ENCODE measurements at places on chromosomes 12 and 14.

DNA sequence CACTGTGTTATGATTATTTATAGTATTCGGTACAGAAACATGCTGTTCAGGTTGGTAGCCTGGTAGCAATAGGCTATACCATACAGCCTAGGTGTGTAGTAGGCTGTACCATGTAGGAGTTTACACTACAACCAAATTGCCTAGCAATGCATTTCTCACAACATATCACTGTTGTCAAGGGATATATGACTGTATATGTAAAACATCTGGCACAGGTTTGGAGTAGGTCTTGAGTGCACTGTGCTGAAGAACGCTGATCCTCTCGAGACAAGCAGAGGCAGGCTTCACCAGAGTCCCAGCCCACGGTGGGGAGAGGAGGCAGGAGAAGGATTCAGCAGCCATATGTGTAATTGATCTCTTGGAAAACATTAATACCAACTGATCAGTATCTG, 15.0 kb upstream of the TBX5 start:
- no peak for DNase-seq

- DNase-seq = peak; percentile 2
Observed at GRCh38 chr14:30708157-30708556, 86.0 kb downstream of the SCFD1 start.

DNA sequence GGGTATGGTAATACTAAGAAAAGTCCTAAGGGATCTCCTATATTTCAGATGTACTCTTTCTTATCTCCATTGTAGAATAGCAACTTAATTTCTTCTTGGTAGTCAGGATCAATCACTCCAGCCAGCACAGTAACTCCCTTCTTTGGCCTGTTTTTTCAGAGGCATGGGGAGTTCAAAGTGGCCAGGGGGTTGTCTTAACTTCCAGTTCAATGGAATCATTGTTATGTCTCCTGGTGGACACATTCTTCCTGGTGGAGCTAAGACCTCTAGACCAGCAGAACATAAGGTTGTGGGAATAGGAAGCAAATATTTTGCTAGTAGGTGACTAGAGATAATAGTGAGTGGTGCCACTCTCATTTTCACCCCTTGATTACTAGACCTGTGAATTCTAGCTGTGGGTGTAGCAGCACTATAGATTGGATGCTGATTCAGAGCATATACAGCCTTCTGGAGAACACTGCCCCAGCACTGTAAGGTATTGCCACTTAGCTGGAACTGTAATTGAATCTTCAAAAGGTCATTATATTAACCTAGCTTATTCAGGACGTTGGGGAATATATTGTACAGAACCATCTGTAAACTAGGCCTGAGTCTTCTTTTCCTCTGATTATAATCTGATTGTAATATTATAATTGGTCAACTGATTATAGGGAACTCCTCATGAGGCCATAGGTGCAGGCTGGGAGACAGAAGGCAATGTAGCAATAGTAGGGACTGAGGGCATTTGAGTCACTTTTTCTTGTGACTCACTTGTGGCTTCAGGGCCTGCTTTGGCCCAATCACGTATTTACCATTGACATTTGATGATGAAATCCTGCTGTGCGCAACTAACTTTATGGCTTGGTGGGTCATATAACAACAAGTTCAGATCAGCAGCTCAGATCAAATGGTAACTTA, 60.2 kb upstream of the ATP2B1 start:
- DNase-seq = peak; percentile 99

DNA sequence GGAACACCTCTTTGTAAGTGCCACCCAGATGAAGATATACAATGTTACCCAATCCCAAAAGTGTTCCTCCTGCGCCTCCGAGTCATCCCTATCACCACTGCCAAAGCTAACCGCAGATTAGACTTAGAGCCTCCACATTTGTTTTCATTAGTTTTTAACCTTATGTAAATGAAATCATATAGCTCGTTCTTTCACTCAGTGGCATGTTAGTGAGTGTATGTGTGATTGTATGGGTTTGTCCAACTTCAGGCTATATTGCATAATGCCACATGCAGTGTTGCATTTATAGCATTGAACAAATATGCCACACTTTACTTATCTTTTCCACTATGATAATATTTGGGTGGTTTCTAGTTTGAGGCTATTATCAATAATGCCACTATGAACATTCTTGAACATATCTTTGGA, 18.0 kb downstream of the MAP1LC3B2 start:
- no peak for DNase-seq

- DNase-seq = no peak
Observed at GRCh38 chr12:64064706-64065105, 157.4 kb downstream of the KICS2 start.

DNA sequence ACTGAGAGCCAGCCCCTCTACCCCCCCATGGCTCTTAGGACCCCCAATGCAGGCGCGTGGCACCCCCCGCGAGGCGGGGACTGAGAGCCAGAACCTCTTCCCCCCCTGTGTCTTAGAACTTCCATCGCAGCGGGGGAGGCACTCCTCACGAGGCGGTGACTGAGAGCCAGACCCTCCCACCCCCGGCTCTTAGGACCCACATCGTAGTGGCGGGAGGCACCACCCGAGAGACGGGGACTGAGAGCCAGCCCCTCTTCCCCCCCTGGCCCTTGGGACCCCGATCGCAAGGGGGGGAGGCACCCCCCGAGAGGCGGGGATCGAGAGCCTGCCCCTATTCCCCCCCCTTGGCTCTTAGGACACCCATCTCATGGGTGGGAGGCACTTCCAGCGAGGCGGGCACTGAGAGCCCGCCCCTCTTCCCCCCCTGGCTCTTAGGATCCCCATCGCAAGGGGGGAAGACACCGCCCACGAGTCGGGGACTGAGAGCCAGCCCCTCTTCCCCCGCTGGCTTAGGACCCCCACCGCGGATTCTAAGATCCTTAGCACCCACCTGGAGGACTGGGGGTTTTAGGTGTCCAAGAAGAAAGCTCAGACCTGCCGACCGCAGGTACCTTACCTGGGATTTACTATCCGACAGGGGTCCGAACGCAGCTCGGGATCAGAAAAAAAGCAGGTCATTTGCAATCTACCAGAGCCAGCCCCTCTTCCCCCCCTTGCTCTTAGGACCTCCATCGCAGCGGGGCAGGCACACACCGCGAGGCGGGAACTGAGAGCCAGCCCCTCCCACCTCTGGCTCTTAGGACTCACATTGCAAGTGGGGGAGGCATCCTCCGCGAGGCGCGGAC, 44.9 kb downstream of the DDX11 start:
- DNase-seq = peak; percentile 51

GRCh38 chr14:105059925-105060565, 5.2 kb downstream of the GPR132 start:
- DNase-seq = no peak

- no peak for DNase-seq
Observed at GRCh38 chr14:38065106-38065762, 142.5 kb upstream of the SSTR1 start.

DNA sequence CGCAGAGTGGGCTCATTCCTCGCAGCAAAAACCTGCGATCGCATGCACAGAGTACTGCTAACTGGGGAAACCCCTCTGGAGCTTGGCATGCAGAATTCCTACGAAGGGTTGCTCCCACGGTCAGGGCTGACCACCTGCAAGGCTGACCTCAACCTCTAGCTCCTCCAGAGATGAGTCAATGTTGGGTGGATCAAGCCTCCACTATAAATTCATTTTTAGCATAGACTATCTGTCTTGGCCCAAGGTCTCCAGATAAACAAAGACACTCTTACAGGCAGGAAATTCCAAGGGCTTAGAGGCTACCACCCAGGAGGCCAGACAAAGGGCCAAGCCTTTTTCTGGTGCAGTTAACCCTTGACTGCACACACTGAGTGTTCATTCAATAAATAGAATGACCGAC, 296.5 kb downstream of the TMEM132D start:
- DNase-seq = no peak

DNA sequence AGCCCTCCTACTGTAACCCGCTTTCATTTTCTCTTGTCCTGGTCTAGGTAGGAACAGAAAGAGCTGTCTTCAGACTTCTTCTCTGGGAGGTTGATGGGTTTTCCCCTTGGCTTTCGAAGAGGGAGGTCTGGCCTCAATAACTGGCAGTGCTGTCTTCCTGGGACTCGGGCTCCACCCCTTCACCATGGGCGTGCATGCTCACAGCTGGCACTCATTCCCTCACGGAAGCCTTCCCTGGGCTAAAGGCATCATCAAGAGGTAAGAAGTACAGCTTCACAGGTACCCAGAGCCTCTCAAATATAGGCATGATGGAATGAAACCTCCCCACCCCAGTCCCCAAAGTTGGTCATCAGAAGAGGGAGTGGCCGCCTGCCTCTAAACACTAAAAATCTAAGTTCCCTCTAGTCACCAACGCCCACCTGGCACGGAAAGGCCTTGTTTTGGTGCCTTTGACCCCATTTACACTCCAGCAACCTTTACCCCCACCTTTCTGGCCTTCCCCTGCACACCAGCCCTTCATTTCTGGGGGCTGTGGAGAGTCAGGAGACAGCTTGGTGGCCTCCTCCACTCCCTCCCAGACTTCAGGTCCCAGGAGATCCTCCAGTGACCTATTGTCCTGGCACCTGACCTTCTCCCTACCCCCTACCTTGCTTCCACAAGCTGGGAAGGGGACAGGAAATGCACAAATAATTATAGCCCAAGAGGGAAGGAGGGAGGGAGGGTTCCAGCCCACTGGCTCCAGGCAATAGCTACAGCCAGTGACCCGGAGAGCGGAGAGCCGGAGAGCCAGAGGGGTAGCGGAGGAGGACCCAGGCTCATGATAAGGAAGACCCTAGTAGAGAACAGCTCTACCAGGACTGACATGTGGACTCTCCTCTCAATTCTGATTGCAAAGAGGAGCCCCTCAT, 2.8 kb downstream of the RAPGEF3 start:
- DNase-seq = no peak

DNA sequence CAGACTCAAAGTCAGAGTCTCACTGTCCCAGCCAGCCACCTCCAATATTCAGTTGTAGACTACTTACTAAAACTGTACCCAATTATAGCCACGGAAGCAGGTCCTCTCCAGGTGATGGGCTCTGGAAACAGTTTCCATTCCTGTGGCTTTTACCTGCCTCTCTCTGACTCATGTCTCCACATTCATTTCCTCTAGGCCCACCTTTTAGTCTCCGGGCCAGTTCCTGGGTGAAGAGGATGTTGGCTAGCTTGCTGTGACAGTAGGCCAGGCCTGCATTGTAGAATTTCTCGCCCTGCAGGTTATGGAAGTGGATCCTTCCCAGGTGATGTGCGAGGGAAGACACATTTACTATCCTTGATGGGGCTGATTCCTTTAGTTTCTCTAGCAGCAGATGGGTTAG, 5.6 kb downstream of the RDH11 start:
- no peak for DNase-seq

DNA sequence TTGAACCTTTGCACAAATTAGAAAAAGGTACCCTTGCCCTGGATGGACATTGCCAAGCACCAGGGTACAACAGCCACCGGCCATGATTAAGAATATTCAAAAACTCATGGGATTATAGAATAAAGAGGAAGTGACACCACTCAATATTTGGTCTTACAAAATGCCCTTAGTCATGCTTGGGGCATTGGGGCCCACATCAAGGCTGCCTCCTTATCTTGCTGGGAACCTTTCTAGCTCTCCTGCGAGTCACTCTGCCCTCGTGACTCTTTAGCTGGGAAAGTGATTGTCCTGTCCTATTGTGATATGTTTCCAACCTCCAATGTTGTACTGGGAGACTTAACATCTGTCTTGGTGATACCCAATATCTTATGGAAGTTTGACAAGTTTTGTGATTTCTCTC, 57.8 kb downstream of the GTF2A1 start:
- peak; percentile 85 for DNase-seq

- DNase-seq = no peak
Observed at GRCh38 chr14:26401179-26401968, 196.5 kb downstream of the NOVA1 start.

DNA sequence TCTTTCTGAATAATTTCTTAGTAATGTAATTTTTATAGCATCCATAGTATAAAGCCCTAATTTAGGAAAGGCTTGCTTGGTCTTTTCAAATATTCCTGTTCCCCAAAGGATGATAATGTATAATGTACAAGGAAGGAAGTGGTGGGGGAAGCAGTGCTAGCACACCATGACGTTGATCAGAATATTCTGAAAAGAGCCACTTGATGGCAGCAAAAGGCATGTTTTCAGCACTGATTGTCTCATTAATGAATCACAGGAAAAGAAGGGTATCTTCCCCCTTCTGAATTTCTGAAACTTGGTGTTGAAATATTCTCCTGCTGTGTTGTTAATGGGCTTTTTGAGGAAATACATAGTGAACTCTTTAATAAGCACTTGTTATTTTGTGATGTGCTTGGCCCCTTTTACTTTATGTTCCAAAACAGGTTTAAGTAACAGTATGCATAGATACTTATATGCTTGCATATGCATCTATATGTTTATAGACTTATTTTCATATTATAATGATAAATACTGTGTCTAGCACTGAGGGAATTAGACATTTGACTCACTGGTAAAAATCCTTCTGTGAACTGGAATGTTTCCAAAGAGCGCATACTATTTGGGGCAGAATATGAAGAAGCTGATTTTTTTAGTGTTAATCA, 122.0 kb downstream of the TMEM117 start:
- peak; percentile 75 for DNase-seq

DNA sequence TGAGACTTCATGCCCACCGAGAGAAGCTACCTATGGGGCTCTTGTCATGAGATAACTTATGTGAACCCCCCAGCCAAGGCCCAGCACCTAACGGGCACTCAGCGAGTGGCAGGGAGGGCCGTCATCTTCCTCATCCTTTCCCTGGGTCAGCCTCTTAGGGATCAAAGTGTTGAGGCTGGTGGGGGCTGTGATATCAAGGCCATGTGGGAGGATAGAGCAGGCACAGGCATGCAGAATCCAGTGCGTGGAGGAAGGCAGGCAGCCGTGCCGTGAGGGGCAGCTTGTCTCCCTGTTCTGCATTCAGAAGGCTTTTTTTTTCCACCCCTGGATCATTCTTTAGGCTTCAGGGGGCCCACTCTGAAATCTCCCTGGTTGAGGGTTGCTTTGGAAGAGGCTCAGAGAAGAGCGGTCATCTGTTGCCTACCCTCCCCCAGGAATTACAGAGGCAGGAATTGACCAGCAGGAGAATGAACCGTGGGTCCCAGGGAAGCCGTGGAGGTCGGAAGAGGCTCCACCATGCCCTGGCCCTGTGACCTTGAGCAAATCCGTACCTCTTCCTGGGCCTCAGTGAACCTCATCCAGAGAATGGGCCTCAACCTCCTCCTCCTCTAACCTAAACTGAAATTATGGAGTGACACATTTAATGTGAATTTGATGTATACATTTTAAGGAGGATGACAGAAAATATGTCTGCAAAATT, 62.8 kb downstream of the BEGAIN start:
- no peak for DNase-seq

DNA sequence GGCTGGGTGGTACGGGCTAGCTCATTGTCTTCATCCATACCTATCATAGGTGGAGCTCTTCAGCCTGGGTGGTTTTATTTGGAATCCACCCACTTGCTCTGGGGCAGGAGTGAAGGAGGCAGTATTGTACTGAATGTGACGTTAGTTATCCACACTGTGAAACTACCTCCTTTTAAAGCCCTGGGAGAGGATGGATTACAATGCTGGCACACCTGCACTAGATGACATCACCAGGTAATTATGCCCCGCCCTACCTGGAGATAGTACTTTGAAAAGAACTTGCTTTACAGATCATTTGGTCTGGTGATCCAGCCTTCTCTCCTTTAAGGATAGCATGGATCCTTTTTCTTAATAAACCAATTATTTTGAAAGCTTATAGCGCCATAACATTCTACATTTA, 78.0 kb downstream of the B4GALNT3 start:
- no peak for DNase-seq

All from NB4 (cell line).